Stimulated activated CD8-positive, alpha-beta memory T cell treated with anti-CD3 and anti-CD28 coated beads, Interleukin-4, amount 100 ng/mL, for 48 hours (primary cell): ENCODE measurements at places on chromosomes 2 and 18.

GRCh38 chr2:80378-80777, 34.1 kb upstream of the FAM110C start:
- DNase-seq: no peak

GRCh38 chr18:31041271-31042083, 1.1 kb downstream of the DSC3 start:
- DNase-seq: no peak

DNA sequence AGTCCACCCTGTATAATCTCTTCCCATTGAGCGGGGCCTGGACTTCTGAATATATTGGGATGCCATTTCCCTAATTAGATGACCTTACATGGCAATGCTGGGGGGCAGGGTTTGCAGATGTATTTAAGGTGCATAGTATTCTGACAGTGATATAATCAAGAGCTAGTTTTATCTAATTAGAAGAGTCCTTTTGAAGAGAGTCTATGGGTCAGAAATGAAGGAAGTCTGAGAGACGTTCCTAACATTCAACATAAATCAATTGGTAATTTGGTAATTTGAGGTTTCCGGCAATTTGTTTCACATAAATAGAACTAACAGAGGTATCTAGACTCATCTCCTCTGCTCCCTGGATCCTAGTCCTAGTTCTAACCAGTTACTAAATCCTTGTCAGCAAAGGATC, 25.7 kb upstream of the UXS1 start:
- DNase-seq: no peak

GRCh38 chr2:1051075-1051474, 100.4 kb downstream of the SNTG2 start:
- no peak for DNase-seq

DNA sequence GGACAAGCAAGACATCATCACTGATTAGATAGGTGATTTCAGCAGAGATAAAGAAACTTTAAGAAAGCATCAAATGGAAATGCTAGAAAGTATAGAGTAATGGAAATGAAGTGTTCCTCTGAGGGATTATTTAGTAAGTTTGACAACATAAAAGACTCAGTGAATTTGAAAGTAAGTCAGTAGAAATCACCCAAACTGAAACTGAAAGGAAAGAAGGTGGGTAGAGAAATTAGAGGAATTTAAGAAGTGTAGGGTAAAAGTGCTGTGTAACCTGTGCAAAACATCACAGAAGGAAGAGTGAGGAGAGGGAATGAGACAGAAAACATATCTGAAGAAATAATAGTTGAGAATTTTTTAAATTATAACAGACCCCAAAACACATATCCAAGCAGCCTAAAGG, 343.1 kb downstream of the CBLN2 start:
- no peak for DNase-seq

DNA sequence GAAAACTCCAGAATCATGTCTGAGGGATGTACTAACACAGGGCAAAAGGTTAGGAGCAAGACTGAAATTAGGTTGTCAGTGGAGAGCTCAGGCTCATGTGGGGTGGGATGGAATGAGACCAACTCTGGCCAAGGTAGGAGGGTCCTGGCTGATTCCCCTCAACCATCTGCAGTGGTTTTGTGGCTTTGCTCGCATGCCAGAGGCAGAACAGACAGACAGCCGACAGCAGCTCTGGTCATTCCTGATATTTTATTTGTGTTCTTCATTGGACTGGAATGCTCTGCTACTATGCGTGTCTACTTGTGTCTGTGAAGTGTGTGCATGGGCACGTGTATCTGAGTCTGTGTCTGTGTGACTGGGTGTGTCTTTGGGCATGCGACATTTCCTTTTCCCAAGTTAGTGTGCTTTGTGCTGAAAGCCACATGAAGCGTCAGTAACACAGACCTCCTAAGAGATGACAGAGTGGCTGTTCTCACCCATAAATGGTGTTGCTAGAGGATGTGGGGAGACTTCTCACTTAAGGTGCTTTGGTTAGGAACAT, 239.5 kb downstream of the CNTNAP5 start:
- DNase-seq: no peak

GRCh38 chr18:75760208-75760607, 332.7 kb upstream of the SMIM21 start:
- DNase-seq: no peak

GRCh38 chr18:68083131-68083530, 566.6 kb upstream of the DSEL start:
- no peak for DNase-seq

DNA sequence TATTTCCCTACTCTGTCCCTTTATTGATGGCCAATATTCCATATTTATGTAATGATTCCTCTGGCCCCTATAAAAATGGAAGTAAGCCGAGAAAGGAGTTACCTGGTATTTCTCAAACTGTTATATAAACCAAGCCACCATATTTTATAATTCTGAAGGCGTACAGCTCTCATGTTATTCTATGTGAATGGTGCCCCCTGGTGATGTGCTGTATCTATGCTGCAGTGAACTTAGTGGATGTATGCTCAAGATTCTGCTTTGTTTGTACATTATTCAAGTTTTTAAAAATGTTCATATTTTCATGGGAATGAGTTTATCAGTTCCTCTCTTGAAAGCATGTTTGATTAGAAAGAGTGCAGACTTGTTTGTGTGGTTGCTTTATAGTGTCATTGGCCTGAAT, 194.5 kb upstream of the LRRTM1 start:
- DNase-seq: no peak

GRCh38 chr18:74148543-74149070, 284 bp downstream of the TIMM21 start:
- DNase-seq: no peak

DNA sequence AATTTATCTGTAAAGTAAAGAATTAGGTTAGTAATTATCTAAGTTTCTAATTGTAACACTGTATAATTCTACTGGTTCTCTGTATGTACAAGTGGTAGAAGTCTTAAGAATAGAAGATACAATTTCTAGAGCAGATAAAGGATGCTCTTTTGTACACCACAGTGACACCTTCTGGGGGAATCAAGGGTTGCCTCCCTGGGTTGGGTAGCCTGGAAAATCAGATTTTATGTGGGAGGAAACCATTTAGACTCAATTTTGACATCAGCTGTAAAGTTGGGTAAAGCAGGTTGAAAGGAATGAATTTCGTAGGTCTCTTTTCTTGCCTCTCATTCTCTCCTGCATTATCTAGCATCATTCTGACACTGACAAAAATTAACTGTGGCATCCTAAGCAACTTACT, 354.8 kb downstream of the DCC start:
- DNase-seq: no peak

- no peak for DNase-seq
Measured at GRCh38 chr2:5287558-5288334, 404.4 kb upstream of the SOX11 start.

- DNase-seq: no peak
Measured at GRCh38 chr2:63890678-63891077, 49.0 kb downstream of the UGP2 start.

- DNase-seq: no peak
Measured at GRCh38 chr2:43839776-43840564, 1.2 kb downstream of the ABCG8 start.

GRCh38 chr18:48312066-48312465, 97.1 kb downstream of the ZBTB7C start:
- DNase-seq: no peak

DNA sequence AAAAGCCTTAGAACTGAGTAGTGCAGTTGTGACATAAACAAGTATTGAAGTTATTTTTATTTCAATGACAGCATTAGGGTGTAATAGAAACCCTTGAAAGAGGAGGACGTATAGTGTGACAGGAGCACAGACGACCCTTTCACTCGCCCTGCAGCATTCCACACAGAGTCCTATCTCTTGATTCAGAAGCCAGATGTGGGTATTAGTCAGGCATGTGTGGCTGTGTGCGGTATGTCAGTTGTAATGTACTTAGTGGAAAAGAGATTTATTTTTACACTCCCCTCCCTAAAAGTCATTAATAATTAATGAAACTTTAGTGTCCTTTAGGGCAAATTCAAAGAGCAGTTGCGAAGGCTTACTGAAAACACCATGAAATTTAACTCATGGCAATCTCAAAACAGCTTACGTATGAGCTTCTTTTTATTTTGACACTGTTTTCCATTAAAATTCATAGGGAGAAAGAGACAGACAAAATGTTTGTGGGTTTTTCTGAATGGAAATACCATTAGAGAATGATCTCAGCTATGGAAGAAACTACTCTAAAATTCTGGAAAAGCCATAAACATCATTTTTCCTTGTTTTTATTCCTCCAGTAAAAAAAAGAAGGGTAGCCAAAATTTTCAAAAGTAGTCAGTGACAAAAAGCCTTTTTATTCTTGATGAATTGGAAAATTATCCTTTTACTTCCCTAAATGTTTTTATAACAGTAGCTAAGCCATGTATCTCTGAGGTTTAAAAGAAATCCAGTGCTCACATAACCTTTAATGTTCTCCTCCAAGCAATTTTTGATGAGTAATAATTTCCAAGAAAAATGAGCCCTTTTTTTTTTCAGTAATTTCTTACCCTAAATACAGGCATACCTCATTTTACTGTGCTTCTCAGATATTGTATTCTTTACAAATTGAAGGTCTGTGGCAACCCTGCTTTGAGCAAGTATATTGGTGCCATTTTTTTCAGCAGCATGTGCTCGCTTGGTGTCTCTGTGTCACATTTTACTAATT, 84.0 kb upstream of the DSEL start:
- DNase-seq: no peak

GRCh38 chr2:216004697-216005283, 8.6 kb downstream of the MREG start:
- no peak for DNase-seq

GRCh38 chr2:191245869-191246531, 796 bp downstream of the MYO1B start:
- peak; percentile 57 for DNase-seq

- no peak for DNase-seq
Measured at GRCh38 chr18:1011349-1011748, 106.7 kb downstream of the ADCYAP1 start.

GRCh38 chr2:33068261-33068660, 121.5 kb downstream of the LTBP1 start:
- no peak for DNase-seq

DNA sequence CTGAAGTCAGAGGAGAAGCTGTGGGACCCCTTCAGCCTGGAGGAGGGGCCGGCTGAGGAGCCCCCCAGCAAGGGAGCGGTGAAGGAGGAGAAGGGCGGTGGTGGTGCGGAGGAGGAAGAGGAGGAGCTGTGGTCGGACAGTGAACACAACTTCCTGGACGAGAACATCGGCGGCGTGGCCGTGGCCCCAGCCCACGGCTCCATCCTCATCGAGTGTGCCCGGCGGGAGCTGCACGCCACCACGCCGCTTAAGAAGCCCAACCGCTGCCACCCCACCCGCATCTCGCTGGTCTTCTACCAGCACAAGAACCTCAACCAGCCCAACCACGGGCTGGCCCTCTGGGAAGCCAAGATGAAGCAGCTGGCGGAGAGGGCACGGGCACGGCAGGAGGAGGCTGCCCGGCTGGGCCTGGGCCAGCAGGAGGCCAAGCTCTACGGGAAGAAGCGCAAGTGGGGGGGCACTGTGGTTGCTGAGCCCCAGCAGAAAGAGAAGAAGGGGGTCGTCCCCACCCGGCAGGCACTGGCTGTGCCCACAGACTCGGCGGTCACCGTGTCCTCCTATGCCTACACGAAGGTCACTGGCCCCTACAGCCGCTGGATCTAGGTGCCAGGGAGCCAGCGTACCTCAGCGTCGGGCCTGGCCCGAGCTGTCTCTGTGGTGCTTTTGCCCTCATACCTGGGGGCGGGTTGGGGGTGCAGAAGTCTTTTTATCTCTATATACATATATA, 46.0 kb downstream of the BOLA3 start:
- DNase-seq: peak; percentile 6

- no peak for DNase-seq
Measured at GRCh38 chr2:138414014-138414413, 87.6 kb upstream of the SPOPL start.

DNA sequence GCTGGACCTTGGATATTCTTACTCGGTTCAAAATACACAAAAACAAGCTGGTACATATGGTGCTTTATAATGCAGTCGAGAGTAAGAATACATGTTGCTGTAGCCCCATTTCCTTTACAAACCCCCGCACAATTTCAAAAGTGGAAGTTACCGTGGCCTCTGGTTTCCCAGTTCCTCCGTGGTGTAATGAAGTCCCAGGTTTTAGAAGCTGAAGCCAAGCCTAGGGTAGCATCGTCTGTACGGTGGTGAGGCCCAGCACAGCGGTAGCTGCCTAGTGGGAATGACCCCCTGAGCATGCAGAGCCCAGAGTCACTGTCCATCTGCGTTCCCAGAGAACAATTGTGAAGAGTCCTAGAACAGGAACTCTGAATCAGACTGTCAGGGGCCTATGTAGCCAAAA, 171.8 kb downstream of the ASXL3 start:
- no peak for DNase-seq

DNA sequence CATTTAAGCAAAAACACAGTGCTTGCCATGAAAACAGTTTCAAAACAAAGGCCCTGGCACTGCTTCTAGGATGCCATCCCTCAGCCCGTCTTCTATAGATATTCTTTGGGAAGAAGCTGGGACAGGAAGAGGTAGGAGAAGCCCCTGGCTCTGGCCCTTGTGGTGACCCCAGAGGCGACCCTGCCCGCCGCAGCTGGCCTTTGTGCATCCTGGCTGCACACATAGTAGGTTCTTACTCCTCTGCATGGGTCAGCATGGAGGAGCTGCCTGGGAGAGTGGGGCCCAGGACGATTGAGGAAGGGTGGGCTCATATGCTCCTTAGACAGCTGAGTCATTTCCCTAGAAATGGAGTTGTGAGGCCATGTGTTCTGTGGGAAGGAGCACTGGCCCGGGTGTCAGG, 44.4 kb upstream of the OTOF start:
- no peak for DNase-seq

GRCh38 chr2:196983934-196984333, 57.4 kb upstream of the PGAP1 start:
- no peak for DNase-seq

- no peak for DNase-seq
Measured at GRCh38 chr2:175359710-175360109, 178.2 kb upstream of the ATP5MC3 start.

GRCh38 chr2:96374211-96374951, 38.8 kb downstream of the NCAPH start:
- no peak for DNase-seq

- DNase-seq: no peak
Measured at GRCh38 chr2:26442707-26443106, 35.2 kb downstream of the OTOF start.

DNA sequence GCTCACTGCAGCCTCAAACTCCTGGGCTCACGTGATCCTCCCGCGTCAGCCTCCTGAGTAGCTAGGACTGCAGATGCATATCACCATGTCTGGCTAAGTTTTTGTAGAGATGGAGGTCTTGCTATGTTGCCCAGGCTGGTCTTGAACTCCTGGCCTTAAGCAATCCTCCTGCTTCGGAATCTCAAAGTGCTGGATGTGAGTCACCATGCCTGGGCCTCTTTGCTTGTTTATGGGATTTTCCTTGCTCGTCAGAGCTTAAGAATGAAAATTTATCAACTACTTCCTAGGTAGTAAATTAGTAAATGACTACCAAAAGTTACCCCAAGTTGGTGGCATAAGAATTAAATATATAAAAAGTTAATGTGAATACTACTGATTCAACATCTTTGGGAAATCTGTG, 51.0 kb downstream of the ACTR3 start:
- no peak for DNase-seq

DNA sequence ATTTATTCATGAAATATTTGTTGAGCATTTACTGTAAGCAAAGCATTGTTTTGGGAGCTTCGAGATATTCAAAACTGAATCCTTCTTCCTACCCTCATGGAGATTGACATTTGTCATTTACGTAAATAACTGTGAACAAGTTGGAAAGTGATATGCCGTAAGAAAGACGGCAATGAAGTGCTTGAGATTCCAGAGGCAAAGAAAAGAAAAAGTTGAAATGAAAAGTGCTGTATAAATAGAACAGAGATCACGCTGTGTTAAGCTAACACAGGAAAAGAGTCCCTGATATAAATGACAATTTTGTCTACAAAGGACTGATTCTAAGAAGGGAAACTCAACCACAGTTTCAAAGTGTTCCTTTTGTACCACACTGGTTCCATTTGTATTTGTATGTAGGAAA, 1.8 kb downstream of the CHRNA1 start:
- no peak for DNase-seq
